ENCODE measurements at places on chromosomes 7 and 10.
A peak's percentile ranks its signal among the peaks of the same experiment; 100 is the strongest.

GRCh38 chr7:158396301-158396905, 191.2 kb downstream of the PTPRN2 start:
- no peak for DNase-seq

DNA sequence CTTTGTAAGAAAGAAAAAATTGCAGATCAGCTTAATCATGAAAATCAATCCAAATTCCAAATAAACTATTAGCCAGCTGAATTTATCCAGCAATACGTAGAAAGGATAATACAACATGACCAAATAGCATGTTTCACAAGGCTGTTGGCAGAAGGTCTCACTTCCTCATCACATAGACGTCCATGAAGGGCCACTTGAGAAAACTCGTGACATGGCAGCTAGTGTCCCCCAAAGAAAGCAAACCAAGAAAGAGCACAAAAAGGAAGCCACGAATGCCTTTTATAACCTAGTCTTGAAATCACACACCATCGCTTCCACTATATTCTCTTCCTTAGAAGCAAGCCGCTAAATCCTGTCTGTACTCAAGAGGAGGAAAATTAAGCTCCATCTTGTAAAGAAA, 105.6 kb upstream of the NRBF2 start:
- DNase-seq, result no peak

- peak; percentile 45 for DNase-seq
These were observed 469.3 kb upstream of the KLF6 start for GRCh38 chr10:4254101-4254994.

- peak; percentile 64 for DNase-seq
These were observed 128.2 kb upstream of the CHST15 start for GRCh38 chr10:124221356-124222317.

GRCh38 chr10:122861711-122862161, 16.1 kb upstream of the CUZD1 start:
- peak; percentile 37 for DNase-seq

DNA sequence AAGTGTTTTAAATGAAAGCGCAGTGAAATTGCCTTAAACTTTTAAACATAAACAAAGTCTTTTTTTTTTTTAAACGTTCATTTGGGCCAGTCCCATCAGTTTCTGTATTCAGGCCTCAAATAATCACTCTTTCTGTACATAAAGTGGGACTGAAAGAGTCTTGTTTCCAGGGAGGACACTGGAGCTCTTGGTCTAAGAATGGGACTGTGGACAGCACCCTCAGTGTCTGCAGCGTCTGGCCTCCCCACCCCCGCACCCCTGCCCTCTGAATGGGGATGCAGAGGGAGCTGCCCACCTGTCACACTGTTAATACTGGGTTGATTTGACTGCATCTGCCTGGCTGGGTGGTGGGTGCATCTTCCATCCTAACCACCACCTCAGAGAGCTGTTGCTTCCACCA, 5.2 kb downstream of the ZNF365 start:
- no peak for DNase-seq

GRCh38 chr7:46581268-46581667, 660.2 kb upstream of the IGFBP3 start:
- DNase-seq, result no peak

- no peak for DNase-seq
These were observed 105.4 kb upstream of the BTBD16 start for GRCh38 chr10:122165484-122166276.

DNA sequence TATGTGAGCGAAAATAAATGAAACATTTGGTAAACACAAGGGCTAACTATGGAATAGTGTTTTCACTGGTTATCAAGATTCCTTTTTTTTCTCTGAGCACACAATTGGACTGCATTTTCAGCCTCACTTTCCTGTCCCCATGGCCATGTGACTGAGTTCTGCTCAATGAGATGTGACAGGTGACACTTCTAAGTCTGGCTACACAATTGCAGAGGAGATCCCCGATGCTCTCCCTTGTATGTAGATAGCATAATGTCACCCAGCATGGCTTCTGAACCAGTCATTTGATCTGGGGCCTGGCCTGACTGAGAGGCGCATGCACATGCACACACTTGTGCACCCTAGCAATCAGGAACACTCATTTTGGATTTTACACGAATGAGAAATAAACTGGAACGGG, 581.8 kb downstream of the GRID1 start:
- DNase-seq, result no peak

DNA sequence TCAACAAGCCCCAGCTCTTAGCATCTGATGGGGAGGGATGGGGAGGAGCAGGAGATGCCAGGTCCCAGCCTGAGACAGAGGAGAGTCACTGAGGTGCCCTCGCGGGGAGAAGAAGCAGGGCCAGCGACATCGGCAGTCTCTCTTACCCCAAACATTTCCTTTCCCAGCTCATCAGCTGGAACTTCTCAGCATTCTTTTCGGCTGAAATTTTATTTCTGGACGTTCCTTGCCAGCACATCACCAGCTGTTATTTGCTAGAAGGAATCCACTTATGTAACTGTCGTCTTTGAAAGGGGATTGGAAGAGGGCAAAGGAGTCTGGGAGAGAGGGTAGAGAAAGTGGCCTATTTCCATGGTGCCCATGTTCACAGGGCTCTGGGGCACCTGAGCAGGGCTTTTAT, 101.0 kb upstream of the SHH start:
- no peak for DNase-seq

- DNase-seq, result no peak
These were observed 44.7 kb downstream of the ELFN1 start for GRCh38 chr7:1714583-1715330.

- no peak for DNase-seq
These were observed 987 bp upstream of the EXOC6 start for GRCh38 chr10:92847202-92847864.

DNA sequence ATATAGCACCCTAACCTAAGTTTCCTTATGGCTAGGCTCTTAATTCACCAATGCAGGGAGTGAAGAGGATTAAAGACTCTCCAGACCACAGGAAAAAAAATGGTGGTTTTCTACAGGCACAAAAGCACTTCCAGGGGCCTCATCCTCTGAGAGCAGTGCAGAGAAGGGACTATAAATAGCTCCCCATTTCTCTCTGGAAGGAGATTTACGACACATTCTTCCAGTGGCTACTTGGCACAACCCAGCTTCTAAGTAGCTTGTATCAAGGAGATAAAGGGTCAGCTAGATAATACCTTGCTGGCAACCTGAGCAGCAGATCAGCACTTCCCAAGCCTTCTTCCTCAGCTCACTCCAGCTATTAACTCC, 73.5 kb downstream of the CRPPA start:
- peak; percentile 82 for DNase-seq

GRCh38 chr10:29681676-29682448, 47.1 kb upstream of the SVIL start:
- DNase-seq, result no peak

DNA sequence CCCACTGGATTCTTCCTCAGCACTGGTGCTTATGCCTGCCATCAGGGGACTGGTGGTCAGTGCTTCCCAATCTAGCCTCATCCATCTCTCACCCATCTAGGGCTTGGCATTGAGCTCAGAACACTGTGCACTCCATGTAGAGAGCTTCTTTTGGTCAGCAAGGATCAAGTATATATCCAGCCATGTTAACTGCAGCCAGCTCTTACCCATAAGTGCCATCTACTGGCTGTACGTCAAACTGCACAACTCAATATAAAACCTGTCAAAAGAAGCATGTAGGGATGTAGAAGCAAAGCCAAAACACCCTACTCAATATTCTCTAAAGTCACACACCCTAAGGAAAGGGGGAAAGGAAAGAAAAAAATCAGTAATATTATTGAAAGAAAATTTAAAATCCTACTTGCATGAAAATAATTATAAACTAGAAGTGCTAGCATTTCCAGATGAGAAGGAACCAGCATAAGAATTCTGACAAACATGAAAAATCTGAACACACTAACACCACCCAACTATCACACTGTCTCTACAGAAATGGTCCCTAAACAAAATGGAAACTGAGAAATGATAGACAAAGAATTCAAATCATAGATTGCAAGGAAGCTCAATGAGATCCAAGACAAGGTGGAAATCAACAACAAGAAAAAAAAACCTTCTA, 531.1 kb upstream of the STEAP1 start:
- peak; percentile 53 for DNase-seq

DNA sequence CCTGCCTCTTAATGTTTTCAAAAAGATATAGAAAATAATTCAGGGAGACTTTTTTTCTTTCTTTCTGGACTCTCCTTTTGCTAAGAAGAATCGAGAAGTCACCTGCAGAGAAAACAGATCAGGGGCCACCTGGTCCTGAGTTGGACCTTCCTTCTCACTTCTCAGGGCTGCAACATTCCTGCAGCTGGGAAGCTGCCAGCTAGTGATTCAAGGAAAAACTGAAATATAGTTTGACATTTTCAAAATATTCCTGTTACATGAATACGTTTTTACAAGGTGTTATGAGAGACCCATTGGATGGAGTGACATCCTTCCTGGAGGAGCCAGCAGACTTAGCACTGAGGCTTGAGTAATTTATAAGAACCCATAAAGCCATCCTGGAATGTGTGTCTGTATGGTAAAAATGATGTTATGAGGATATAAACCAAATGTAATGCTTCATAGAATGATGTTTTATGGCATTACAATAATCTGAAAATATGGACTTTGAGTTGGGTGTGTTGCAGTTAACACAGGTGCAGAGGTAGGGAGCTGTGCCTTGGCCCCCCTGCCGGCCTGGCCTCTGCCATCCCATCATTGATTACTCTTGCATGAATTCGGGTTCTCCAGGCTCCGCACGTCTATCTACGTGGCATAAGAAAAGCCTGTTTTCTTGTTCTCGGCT, 149.7 kb downstream of the PAXIP1 start:
- no peak for DNase-seq

DNA sequence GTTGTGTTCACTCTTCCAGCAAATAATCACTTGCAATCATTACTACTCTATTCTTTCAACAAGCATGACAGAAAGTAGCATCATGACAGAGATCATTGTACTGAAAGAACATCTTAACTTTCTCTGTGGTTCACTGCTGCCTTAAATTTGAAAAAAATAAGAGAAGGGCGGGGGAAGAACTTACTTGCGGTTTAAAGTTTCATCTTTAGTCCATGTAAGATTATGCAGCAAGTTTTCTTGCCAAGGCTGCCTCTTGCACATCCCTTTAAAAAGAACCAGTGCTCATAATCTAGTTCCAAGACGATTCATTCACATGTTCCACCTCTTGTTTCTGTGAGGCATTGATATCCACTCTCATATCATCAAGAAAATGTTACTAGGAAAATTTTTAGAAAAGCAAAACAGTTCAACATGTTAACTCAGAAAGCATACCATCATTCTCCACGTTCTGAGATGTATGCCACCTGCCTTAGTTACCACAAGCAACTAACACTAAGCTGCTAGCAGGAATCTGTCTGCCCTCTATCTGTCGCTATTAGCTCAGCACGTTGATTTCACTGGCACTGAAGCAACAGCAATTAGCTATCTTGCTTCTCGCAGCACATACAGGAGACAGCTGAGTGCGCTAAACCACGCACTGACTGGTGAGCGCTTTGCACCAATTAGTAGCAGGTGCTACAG, at the start of gene PCDH15:
TSS of gene PCDH15 (minus strand) at position 491 of the 681 bp plus-strand sequence. CDS start 136,969 bp downstream, outside the sequence.
- peak; percentile 38 for DNase-seq

DNA sequence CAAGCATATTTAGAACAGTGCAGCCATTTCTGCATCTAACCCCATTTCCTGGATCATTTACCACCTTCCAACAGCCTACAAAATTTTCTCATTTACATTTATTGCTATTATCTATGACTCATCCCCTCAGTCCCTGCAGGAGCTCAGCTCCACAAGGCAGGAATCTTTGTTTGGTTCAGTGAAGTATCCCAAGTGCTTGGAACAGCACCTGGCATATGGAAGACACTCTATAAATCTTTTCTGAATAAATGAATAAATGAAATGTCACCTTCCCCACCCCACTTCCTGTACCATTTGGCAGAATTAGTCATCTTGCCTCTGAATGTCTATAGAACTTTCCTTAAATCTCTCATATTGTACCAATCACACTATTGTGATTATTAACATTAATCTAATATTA, 110.7 kb downstream of the HIP1 start:
- peak; percentile 67 for DNase-seq
